ENCODE measurements at places on chromosomes 2 and 18. TPM values are rescaled to one million over a fixed set of nuclear protein-coding genes. Genes with fewer than 3 reads are reported as not detected.

DNA sequence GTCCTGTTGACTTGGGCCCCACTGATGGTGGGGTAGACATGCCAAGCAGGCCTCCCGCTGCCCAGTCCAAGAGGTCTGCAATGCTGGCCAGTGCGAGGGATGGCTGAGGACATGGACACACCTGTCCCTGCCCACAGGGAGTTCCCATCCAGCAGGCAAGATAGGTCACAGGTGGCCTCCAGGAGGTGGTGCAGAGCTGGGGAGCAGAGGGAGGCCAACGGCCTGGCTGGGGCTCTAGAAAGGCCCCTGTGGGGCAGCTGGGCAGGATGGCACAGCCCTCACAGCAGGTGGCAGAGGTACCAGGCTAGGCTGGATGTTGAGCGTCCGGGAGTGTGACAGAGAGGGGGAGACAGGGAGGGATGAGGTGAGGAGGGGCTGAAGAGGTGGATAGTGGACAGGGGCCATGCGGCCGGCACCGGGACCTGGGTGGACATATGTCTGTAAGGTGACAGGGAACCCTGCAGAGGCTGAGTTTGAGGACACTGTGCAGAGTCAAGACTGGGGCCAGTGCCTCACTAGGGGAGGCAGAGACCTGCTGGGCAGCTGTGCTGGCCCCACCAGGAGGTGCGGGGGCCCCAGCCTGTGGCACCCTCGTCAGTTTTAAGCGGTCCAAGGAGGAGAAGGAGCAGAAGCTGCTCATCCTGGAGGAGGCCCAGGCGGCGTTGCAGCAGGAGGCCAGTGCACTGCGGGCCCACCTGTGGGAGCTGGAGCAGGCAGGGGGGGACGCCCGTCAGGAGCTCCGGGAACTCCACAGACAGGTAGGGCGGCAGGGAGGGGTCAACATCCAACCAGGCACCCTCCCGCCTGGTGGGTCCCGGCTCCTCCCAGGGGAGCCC, 34.3 kb upstream of the SNED1 start:
- DNase-seq, result no peak

The TMEM237 gene
- 48.2 TPM for total RNA-seq

DNA sequence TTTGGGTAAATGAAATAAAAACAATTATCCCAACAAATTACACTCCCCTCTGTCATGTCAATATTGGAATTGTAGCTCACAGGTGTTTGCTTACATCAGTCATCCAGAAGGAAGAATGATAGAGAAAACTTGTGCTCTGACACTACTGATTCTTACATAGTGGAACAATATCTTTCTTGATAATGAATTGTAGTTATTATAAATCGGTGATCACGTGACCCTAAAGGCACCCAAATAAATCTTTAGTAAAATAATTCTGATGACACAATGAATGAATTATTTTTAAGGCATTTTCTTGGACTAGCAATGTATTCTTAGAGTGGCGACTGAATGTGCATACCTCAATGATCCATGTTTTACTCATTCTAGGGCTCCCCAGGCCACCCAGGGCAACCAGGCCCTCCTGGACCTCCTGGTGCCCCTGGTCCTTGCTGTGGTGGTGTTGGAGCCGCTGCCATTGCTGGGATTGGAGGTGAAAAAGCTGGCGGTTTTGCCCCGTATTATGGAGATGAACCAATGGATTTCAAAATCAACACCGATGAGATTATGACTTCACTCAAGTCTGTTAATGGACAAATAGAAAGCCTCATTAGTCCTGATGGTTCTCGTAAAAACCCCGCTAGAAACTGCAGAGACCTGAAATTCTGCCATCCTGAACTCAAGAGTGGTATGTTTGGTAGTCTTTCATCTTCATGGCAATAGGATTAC, 34.5 kb downstream of the COL3A1 start:
- DNase-seq, result no peak

The CHRNA1 gene
- 4.2 TPM for total RNA-seq

- DNase-seq, result no peak
Measured at GRCh38 chr2:197813093-197813787, 8.8 kb downstream of the PLCL1 start.

The LRATD1 gene
- 27.8 TPM for total RNA-seq

Measured in skin of body (tissue), 3 donors.